ENCODE measurements at places on chromosomes 1 and 21. TPM values are rescaled to one million over a fixed set of nuclear protein-coding genes. Genes with fewer than 3 reads are reported as not detected.

DNA sequence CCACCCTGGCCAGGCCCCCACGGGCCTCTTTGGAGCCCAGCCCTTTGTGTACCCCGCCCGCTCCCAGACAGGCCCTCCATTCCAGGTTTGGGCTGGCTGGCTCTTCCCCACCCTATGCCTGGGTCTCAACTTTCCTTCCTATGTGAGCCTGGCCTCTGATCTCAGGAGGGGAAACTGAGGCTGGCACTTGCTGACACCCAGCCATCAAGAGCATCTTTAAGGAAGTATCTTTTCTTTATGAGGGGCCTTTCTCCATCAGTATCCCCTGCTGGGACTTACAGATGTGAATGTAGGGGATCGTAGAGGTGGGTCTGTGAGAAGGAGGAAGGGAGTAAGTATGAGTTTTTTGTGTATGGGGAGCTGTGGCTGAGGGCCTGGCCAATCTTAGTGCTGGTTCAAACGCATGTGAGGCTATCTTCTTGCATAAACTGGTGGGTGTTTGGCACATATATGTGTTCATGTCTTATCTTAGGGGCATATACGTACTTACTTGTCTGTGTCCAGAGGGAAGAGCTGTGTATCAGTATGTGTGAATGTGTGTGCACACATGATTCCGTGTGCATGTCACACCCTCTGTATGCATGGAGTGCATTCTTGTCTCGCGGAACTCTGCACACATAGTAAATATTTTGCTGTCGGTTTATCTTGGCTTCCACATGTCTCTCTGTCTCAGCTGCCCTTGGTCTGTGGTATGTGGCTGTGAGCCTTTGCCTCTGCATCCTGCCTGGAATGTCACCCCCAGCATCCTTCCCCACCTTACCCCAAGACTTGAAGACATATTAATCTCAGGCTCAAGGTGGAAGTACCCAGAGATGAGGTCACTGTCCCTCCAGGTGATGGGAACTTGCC, 5.4 kb downstream of the NECTIN4 start:
- H3K27ac ChIP-seq = no peak overlapping the region
- no peaks in the 10 kb centered on the region for H3K36me3 ChIP-seq
- H3K4me1 ChIP-seq = peaks cover 9% of the 10 kb centered on the region
- no peak overlapping the region for H3K4me3 ChIP-seq
- no peaks in the 10 kb centered on the region for H3K27me3 ChIP-seq

DNA sequence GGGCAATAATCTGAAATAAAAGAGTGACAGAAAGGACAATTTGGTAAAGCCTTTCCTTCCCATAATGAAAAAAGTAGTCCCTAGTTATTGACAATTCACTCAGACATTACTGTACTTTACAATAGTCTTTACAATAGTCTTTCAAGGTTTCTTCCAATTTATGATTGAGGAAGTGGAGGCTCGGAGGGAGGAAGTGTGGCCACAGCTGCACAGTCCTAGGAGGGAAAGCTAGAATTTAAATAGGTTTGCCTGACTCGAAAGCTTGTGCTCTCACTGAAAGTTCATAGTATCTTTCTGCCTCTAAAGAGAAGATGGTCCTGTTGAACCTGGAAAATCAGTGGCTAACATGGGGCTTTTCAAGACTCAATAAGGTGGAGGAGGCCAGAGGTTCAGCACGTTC, 203.2 kb downstream of the SDCCAG8 start:
- peaks cover 6% of the 10 kb centered on the region for H3K36me3 ChIP-seq
- no peak overlapping the region for H3K4me3 ChIP-seq
- peaks cover 11% of the 10 kb centered on the region for H3K4me1 ChIP-seq
- no peak overlapping the region for H3K27ac ChIP-seq
- H3K27me3 ChIP-seq = no peaks in the 10 kb centered on the region

DNA sequence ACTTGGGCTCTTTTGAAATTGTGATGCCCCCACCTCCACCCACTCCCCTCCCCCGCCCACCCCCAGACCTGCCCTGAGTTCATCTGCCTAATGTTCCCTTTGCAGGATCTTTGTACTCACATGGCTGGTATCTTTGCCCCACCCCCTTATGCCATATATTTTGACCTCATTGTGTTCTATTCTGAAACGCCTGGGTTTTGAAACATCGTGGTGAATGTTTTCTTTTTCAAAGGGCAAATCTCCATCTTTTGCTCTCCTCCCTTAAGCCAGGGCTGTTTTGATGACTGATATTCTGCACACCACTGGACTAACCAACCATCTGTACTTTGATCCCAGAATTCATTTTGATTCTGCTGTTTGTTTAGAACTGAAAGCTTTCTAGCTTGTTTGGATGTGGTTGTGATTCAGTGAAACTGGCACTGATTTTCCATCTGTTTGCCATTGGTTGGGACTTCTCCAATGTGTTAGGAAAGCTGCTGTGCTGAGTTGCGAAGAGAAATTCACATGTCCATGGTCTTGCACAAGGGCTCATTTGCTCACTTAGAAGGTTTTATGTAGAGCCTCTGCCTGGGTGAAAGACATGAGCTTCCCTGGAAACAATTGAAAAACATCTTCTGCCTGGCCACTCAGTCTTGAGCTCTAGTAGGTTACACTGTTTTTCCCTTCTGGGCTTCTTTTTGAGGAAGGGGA, 16.5 kb downstream of the SMAP2 start:
- no peak for DNase-seq
- peak overlapping the region; percentile 94 for H3K27ac ChIP-seq
- peaks cover 75% of the 10 kb centered on the region for H3K4me1 ChIP-seq
- H3K36me3 ChIP-seq = peaks cover 21% of the 10 kb centered on the region

Gene HOOK1
- total RNA-seq = 8.6 TPM

Gene MROH9
- not detected for total RNA-seq

Gene ZNF593OS
- not detected for total RNA-seq
